ENCODE measurements at places on chromosomes 4 and X.

DNA sequence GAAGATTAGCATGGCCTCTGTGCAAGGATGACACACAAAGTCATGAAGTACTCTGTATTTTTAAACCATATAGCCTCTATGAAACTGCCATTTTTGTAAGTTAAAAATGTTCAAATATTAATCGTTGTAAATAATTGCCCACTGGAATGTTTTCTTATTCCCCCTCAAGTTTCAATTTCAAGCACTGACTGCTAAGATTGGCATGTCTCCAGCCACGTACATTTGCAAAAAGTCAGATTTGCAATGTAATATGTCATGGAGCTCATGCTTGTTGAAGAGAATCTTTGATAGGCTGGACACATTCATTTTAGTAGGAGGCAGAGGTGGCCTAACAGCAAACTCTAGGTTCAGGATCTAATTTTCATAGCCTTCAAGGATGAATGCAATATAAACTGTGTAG, 124.7 kb downstream of the CBR4 start:
- H3K27me3 ChIP-seq = no peaks in the 10 kb centered on the region
- H3K4me3 ChIP-seq = no peak overlapping the region
- H3K36me3 ChIP-seq = no peaks in the 10 kb centered on the region
- DNase-seq = no peak

DNA sequence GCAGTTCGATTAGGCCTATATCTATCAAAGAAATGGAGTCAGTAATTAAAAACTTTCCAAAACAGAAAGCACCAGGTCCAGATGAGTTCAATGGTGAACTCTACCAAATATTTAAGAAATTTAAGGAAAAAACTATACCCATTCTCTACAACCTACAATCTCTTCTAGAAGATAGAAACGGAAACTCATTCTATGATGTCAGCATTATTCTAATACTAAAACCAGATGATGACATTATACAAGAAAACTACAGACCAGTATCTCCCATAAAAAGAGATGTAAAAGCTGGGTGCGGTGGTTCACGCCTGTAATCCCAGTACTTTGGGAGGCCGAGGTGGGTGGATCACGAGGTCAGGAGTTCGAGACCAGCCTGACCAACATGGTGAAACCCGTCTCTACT, 29.5 kb upstream of the BDH2 start:
- H3K4me3 ChIP-seq = no peak overlapping the region
- H3K36me3 ChIP-seq = no peaks in the 10 kb centered on the region
- no peak overlapping the region for H3K27ac ChIP-seq
- no peaks in the 10 kb centered on the region for H3K4me1 ChIP-seq
- no peaks in the 10 kb centered on the region for H3K27me3 ChIP-seq
- DNase-seq = no peak

DNA sequence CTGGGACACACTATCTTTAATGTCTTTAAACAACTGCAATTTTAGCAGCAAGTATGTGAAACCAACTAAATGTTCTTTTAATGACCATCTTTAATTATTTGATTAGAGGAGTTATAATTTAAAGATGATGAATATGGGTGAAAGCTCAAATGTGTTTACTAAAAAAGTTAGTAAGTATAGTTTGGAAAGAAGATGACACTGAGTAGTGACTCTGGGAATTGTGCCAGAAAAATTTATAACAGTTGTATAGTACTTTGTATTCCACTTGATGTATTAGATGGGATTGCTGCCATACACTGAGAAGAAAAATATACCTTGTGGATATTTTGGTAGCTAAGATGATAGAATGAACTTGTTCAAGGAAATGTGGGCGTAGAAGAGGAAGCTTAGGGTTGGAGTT, 19.5 kb upstream of the PACRGL start:
- no peak overlapping the region for H3K27ac ChIP-seq
- H3K27me3 ChIP-seq = no peaks in the 10 kb centered on the region
- no peaks in the 10 kb centered on the region for H3K36me3 ChIP-seq
- H3K4me1 ChIP-seq = no peaks in the 10 kb centered on the region
- no peak for DNase-seq

DNA sequence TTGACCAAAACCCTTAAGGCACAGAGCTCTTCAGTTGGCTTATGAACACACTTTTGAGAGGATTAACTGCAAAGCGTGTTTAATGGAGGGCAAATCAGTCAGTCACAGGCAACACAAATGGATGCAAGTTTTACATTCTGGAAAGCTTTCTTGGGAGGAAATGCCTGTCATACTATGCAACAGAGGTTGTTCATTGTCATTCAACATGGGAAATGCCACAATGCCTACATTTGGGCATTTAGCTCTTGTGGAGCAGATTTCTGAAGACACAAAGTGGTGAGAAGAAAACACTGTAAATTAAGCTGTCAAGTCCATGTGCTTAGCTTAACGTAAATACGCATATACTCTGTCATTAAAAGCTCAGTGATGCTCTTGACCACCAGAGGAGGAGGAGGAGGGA, 41.1 kb downstream of the CBLL2 start:
- H3K27ac ChIP-seq = no peak overlapping the region
- DNase-seq = no peak
- no peaks in the 10 kb centered on the region for H3K4me1 ChIP-seq
- H3K36me3 ChIP-seq = no peaks in the 10 kb centered on the region
- H3K4me3 ChIP-seq = no peak overlapping the region

DNA sequence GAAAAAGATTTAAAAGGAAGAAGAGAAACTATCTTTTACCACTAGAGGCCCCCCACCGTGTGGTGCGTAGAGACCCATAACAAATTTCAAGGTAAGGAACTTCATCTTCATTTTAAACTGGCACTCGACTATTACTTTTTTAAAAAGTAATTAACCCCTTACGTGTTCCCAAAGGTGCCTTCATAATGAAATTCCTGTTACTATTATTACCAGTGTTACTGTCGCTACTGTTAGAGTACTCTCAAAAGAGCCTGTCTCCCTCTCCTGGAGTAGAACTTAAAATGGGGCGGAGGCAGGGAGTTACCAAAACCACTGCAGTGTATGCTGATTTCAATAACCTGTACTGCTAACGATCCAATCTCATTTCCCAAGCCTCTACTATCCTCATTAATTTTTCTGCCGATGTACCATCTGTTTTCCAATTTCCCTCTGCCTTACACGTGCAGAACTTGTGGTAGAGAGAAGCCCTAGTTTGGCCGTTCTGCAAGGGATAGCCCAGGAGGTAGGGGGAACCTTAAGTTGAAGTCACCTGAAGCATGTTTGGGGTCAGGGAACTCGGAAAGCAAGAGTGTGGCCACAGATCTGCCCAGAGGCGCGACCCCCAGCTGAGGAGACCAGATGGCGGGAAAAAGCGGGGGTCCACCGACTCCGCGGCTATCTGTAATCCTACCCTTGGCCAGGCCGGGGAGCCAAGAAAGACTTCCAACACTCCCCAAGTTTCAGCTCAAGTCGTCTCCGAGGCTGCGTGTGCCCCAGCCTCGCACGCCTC, 720 bp upstream of the STK26 start:
- peak; percentile 40 for DNase-seq
- no peaks in the 10 kb centered on the region for H3K27me3 ChIP-seq
- peaks cover 26% of the 10 kb centered on the region for H3K4me1 ChIP-seq
